ENCODE measurements at places on chromosomes 2 and 18. TPM values are rescaled to one million over a fixed set of nuclear protein-coding genes. Genes with fewer than 3 reads are reported as not detected.

The PLCD4 gene
- total RNA-seq, result 1.4 TPM

The TMEM169 gene
- total RNA-seq, result 30.7 TPM

The ERFE gene
- total RNA-seq, result 1.2 TPM

The DPP10 gene
- total RNA-seq, result 97.8 TPM

The HAUS1 gene
- 30.4 TPM for total RNA-seq

The STON1 gene
- total RNA-seq, result 7.6 TPM

The AP1S3 gene
- 8.8 TPM for total RNA-seq

The SP100 gene
- 5.3 TPM for total RNA-seq

The SYT4 gene
- 357 TPM for total RNA-seq

The DHRS9 gene
- total RNA-seq, result 1.6 TPM

The SCYGR4 gene
- not detected for total RNA-seq

The DCDC2C gene
- 0.69 TPM for total RNA-seq

The ASB18 gene
- 1.6 TPM for total RNA-seq

The PLB1 gene
- total RNA-seq, result 10.6 TPM

The SPHKAP gene
- 60.7 TPM for total RNA-seq

The M1AP gene
- 2.3 TPM for total RNA-seq

The GALNT3 gene
- 4.6 TPM for total RNA-seq

The OR6B3 gene
- total RNA-seq, result not detected

The CIDEA gene
- not detected for total RNA-seq

The FBXO11 gene
- 151 TPM for total RNA-seq

The FOSL2 gene
- 10.6 TPM for total RNA-seq

The GCKR gene
- total RNA-seq, result 0.69 TPM

The TGFA gene
- total RNA-seq, result 18.2 TPM
